Gastrocnemius medialis (tissue), 4 donors: ENCODE measurements at places on chromosomes 5 and 9. TPM values are rescaled to one million over a fixed set of nuclear protein-coding genes. Genes with fewer than 3 reads are reported as not detected.

INSL4 gene
- not detected for total RNA-seq

TSC1 gene
- 36.7 TPM for total RNA-seq

STK32A gene
- 1.7 TPM for total RNA-seq

DMRT3 gene
- total RNA-seq = 0.36 TPM

OTULINL gene
- 0.97 TPM for total RNA-seq

SUSD1 gene
- 1.7 TPM for total RNA-seq

ROR2 gene
- total RNA-seq = 0.15 TPM
